ENCODE measurements at places on chromosomes 16 and 17.

- no peak for DNase-seq
These were observed 199.4 kb upstream of the CACNG5 start for GRCh38 chr17:66635386-66636045.

- no peak for DNase-seq
These were observed 1.5 kb downstream of the THOC6 start for GRCh38 chr16:3025032-3026002.

GRCh38 chr16:74100395-74101326, 196.0 kb upstream of the PSMD7 start:
- DNase-seq: no peak

- no peak for DNase-seq
These were observed 39.8 kb upstream of the IRF8 start for GRCh38 chr16:85858984-85859817.

- DNase-seq: no peak
These were observed 38.1 kb upstream of the METRNL start for GRCh38 chr17:83041305-83041704.

- DNase-seq: no peak
These were observed 35.1 kb downstream of the LMF1 start for GRCh38 chr16:935684-936083.

- no peak for DNase-seq
These were observed 12.9 kb downstream of the SCNN1G start for GRCh38 chr16:23195366-23195978.

GRCh38 chr16:70687102-70687511, 1.3 kb upstream of the MTSS2 start:
- DNase-seq: no peak
